ENCODE measurements at places on chromosomes 7 and 10.
A peak's percentile ranks its signal among the peaks of the same experiment; 100 is the strongest.

DNA sequence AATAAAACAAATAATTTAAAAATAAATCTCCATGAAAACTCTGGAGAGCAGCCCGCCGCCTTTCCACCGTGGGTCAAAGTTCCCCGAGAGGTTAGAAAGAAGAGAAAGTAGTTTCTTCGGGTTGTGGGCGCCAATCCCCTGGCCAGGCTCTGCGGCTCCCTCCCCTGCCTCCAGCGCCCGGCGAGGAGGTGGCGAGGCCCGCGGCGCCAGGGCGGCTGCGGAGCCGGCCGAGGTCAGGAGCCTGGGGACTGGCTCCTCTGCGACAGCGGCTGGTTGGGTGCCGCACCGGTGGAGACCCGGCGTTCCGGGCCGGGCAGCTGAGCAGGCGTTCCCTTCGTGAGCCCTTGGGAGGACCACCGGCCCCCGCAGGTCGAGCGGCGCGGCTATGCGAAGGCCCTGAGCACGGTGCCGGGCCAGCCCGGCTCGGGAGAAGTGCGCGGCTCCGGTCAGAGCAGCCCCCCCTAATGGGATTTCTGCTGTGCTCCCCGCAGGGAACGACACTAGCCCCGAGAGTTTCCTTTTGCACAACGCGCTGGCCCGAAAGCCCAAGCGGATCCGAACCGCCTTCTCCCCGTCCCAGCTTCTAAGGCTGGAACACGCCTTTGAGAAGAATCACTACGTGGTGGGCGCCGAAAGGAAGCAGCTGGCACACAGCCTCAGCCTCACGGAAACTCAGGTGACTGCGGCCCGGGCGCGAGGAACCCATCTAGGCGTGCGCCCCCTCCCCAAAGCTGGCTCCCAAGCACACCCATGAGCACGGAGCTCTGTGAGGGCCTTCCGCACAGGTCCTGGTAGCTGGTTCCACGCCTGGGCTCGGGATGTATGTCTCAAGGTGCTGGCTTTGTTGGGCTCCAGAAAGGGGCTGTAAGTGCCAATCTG, 2.8 kb downstream of the EMX2 start:
- DNase-seq = no peak

DNA sequence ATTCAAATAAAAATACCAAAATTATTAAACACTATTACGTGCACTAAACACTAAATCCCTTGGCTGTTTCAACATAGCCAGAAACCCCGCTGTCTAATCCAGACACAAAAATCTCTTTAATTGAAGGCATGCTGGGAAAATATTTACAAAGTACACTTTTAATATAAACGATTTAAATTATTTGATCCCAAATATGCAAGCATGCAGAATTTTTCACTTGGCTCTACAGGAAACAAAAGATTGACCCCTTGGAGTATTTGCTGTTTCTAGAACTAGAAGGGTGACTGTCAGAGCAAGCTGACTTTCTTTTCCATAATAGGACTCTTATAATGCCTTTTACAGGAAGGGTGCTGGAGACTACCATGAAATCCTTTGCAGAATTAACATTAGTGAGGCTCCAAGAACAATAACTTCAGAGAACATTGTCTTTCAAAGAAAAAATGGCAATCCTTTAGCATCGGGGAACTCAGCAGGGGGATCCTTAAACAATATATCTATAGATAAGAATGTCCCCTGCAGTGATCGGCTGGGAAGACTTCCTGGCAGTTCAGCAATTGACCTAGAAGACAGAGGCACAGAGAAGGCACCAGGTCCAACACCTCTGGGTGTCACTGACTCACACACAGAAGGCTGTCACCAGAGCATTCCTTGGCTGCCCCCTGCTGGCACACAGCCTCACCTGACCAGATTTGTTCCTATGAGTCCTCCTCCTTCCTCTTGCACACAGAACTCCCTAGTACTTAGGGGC, 55.8 kb upstream of the MRLN start:
- DNase-seq = peak; percentile 49

DNA sequence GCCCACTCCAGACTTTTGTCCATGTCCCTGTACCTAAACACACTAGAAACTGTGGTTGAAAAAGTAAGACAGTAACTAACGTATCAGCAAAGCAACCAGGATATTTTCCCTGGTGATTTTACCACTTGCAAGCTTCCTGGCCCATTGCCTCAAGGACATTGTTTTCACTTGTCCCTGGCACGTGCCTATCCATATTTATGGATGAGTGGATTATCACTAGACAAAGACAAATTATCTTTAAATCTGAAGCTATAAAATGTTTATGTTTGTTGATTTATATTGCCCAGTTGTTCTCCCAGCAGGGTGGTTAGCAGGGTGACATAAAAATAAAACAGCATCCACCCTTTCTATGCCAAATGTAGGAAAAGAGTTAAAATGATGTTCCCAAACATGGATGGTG, 93.2 kb upstream of the STEAP1 start:
- no peak for DNase-seq

- no peak for DNase-seq
Measured at GRCh38 chr10:47047127-47047504, 135.9 kb downstream of the PTPN20 start.

DNA sequence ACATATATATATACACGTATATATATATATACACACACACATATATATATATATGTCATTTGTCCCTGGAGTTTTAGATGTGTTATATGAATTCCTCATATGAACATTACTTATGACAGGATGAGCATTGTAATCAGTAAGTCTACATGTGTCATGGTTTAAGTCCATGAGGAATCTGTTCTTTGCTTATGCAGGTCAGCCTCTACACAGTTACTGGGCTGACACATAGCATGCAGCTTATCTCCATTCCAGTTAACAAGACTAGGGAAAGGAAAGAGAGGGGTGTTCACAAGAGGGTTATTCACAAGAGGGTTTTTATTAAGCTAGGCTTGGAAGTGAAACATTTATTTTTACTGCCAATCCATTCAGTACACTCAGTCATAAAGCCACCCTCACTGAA, 226.7 kb downstream of the SNX13 start:
- DNase-seq = no peak

DNA sequence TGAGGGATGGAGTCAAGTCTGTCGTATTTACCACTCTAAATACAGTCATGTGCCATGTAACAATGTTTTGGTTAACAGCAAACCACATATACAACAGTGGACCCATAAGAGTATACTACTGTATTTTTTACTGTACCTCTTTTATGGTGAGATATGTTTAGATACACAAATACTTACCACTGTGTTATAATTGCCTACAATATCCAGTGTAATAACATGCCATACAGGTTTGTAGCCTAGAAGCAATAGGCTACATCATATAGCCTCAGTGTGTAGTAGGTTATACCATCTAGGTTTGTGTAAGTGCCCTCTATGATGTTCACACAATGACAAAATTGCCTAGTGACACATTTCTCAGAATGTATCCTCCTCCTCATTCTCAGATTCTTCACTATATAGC, 110.4 kb downstream of the FAM107B start:
- DNase-seq = no peak

DNA sequence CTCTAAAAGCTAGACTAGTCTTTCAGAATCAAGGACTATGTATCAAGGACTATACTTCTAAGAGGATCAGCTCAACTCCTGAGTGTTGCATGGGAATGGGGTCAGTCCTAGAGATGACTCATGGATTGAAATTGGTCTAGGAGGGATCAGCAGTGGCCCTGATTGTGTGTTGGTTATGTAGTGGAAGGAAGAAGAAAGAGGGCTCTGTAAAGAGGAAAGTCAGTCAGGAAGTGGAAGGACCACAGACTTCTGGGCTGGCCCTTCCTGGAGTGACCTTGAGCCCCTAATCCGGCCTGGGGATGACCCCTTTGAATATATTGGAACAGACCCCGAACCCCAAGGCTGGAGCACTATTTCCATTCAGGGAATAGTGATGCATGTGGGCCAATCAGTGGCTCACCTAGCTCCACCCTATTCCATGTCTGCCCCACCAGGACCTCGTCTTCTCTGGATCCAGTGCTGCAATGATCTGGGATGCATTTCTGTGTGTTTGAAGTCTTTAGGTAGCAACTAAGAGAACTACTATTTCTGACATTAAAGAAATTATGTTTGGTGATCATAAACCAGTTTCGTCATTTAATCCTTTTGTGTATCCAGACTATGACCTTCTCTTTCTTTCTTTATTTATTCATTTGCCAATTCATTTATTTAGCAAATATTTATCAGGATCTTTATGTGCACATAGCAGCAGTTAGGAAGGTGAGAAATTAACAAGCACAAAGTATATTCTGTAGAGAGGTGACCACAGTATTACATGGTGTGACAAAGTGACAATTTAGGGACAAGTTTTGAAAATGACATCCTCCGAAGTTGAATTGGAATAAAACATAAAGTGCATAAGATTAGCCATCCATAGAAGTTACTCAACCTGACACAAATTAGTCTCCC, 48.6 kb upstream of the KIF5B start:
- DNase-seq = peak; percentile 52

DNA sequence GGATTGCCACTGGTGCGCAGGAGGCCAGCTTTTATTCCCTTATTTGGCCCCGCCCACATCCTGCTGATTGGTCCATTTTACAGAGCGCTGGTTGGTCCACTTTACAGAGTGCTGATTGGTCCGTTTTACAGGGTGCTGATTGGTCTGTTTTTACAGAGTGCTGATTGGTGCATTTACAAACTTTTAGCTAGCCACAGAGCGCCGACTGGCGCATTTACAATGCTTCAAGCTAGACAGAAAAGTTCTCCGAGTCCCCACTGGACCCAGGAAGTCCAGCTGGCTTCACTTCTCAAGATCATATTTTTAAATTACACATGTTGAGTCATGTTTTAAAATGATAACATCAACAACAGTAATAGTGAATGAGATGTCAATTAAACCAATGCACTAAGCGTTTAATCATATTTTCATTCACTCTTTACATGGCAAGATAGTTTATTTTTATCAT, 128.3 kb downstream of the CUBN start:
- peak; percentile 38 for DNase-seq

- DNase-seq = no peak
Measured at GRCh38 chr7:29147821-29148220, 1.5 kb upstream of the CPVL start.

GRCh38 chr7:158056761-158057160, 530.9 kb downstream of the PTPRN2 start:
- no peak for DNase-seq

- DNase-seq = no peak
Measured at GRCh38 chr7:150737265-150738055, at the start of gene GIMAP5. GIMAP5 (plus strand) TSS chr7:150737418; CDS start chr7:150740885, 3,467 bp downstream.

DNA sequence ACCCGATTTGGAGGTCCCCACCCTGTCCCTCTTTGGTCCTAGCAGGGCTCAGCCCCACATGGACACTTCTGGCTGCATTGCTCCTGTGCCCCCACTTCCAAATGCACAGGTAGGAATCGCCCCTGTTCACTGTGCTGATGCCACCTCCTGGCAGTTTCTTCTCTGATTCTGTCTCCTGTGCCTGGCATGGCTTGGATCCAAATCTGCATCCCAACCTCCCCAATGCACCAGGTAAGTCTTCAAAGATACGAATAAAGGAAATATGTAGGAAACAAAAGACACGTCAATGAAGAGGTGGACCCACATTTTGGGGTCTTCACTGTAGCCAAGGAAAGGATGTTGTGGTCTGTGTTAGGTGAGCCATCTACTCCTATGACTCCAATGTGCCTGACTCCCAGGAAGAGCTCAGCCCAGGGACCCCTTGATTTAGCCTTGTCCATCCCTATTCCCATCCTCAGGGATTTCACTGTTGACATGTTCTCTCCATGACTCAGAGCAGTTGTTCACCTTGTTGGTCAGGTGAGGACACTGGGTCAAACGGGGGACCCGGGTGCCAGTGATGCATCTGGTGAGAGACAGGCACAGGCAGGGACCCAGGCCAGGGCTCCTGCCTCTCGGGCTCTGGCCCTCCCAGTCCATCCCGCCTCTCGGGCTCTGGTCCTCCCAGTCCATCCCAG, 341.8 kb downstream of the CXCL12 start:
- DNase-seq = no peak

GRCh38 chr7:75756991-75757676, 14.9 kb downstream of the CCL26 start:
- peak; percentile 50 for DNase-seq

GRCh38 chr10:87589645-87590051, 70.0 kb upstream of the PAPSS2 start:
- DNase-seq = peak; percentile 16

DNA sequence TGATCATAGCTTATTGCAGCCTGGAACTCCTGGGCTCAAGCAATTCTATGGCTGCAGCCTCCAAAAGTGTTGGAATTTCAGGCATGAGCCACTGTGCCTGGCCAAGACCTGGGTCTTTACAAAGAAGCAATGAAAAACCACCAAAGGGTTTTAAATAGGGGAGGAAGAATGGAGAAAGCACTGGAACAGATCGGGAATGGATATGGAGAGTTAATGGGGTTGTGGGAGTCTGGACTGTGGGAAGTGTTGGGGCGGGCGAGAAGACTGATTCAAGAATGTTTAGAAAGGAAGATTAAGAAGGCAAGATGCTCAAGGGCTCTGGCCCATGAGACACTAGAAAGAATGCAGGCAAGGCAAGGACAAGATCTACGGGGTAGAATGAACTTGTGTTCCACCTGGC, 98.5 kb downstream of the CARD11 start:
- DNase-seq = no peak

DNA sequence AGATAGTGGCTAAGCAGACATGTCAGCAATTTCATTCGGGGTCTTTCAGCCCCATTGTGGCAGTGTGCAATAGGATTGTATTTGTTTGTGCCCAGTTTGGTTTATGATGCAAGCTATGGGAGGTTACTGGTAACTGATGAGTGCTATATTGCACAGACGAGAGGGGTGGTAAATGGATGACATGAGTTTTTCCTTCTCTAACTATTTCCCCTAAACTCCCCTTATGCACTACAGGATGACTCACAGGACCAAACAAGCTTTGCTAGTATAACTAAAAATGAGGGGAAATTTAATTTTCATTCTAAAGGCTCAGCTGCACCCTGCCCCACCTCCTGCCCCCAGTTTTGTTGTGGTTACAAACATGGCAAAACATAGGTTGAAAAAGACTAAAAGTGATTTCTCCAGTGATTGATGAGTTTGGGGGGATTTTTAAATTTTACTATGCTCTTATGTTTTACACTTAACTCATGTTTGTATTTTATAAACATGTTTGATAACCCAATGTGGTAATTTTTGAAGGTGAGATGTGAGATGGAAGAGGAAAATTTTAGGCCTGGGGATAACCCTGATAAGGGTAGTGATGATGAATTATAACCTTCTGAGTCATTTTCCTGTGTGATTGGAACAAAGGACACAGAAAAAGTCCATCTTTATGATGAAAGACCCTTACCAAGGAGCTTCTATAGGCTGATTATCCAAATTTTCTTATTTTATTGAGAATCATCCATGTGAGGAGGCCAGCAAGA, 60.8 kb upstream of the NAMPT start:
- peak; percentile 78 for DNase-seq

DNA sequence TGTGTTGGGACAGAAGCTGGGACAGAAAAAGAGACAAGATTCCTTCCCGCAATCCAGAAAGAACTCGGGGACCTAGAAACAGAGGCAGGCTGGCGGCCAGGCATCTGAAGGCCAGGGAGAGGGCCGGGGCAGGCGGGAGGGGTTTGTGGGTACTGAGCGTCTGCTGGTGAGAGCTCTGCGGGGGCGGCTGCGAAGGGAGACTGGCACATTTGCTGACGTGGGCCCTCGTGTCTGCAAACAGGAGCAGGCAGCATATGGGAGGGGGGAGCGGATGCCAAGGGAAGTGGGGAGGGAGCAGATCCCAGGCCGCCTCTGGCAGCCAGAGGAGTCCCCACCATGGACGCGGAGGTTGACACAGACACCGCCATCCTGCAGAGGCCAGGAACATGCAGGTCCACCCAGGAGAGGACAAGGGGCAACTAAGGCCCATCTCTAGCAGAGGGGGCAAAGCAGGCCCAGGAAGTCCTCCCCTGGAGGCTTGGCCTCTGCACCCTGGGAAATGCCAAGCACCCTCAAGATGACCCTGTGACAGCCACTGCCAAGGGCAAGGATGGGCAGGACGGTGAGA, 32.2 kb downstream of the KCNH2 start:
- no peak for DNase-seq

All from RPMI7951 (cell line).